GM04503 (cell line): ENCODE measurements at places on chromosomes 16 and 17.

DNA sequence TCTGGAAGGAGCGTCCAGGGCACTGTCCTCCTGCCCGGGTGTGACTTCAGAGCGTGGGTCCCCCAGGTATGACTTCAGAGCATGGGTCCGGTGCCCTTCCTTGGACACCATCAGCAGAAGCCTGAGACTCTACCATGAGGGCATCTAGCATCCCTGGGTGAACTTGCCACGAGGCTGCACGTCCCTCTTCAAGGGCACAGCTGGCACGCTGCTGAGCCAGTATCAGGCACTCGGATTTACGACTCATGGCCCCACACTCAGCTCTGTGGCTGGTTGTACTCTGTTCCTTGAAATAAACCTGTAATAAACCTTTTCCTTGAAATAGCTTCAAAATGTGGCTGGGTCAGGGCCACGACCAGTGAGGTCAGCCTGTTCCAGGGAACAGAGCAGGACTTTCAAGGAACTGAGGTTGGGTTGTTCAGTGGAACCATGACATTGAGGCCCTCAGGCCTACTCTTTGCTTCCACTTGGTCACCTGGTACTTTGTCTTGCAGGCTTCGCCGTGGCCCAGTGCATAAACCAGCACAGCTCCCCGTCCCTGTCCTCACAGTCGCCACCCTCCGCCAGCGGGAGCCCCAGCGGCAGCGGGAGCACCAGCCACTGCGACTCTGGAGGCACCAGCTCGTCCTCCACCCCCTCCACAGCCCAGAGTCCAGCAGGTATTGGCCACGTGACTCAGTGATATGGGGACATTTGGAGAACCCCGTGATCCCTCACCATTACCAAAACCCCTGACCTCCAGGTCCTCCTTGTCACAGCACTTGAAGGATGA, 89.9 kb downstream of the SOCS1 start:
- no peak for DNase-seq

DNA sequence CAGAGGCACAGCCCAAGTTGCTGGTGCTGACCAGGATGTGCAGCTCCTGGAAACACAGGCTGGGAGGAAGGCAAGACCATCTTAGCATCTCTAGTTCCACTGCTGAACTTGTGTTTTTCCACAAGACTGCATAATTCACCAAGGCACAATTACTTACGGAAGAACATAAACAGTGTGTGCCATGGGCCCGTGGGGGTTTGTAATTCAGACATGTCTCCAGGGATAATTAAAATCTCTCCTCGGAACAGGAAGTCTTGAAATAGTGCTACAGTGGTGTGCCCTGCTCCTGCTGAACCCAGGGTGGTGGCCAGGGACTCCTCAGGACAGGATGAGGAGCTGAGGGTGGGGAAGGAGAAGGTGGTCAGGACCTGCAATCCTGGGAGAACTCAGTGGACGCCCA, 188.2 kb downstream of the CCT6B start:
- no peak for DNase-seq

DNA sequence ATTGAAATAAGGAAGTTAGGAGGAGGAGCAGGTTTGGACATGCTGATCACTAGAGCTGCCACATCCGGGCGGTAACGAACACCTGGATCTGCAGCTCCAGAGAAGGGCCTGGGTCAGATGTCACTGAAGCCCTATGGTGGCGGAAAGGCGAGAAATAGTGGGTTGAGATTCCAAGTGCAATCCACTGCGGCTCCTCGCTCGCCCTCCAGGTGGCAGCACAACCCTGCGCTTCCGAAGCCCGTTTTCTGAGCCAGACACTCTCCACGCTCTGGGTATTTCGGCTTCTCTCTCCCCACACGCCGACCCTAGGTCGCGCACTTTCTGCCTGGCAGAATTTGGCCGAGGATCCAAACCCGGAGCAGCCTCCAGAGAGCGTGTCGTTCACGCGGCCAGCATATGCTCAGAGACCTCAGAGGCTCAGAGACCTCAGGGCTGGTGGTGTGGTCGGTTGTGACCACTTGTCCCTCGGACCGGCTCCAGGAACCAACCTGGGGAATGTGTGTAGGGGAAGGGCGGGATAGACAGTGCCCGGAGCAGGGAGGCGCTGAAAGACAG, 922 bp upstream of the SLC2A4 start:
- DNase-seq = no peak

DNA sequence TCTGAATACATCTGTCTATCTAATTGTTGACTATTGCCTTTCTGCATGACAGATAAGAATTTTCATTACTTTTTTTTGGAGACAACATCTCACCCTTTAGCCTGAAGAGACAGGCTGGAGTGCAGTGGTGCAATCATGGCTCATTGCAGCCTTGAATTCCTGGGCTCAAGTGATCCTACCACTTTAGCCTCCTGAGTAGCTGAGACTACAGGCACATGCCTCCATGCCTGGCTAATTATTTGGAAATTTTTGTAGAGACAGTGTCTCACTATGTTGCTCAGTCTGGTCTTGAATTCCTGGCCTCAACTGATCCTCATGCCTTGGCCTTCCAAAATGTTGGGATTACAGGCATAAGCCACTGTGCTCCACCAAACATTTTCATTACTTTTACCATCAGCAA, 99.8 kb upstream of the ELAC2 start:
- no peak for DNase-seq

GRCh38 chr17:83115202-83115651, 35.8 kb downstream of the METRNL start:
- DNase-seq = no peak

DNA sequence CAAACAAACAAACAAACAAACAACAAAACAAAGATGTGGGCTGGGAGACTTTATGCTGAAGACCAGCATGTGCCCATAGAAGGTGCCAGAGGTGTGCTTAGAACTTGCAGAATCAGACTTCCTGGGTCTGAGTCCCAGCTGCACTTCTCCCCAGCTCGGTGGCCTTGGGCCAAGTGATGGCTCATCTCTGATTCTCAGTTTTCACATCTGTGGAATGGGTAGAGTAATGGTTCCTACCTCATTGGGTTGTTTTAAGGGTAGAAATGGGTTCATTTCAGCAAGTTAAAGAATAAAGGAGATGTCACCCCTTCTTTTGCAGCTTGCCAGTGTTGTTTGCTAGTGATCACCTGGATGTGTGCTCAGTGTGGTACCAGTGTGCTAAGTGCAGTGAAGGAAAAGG, 10.7 kb downstream of the NKD1 start:
- no peak for DNase-seq
